NCI-H1105 (cell line): ENCODE measurements at places on chromosomes 11 and 22.

DNA sequence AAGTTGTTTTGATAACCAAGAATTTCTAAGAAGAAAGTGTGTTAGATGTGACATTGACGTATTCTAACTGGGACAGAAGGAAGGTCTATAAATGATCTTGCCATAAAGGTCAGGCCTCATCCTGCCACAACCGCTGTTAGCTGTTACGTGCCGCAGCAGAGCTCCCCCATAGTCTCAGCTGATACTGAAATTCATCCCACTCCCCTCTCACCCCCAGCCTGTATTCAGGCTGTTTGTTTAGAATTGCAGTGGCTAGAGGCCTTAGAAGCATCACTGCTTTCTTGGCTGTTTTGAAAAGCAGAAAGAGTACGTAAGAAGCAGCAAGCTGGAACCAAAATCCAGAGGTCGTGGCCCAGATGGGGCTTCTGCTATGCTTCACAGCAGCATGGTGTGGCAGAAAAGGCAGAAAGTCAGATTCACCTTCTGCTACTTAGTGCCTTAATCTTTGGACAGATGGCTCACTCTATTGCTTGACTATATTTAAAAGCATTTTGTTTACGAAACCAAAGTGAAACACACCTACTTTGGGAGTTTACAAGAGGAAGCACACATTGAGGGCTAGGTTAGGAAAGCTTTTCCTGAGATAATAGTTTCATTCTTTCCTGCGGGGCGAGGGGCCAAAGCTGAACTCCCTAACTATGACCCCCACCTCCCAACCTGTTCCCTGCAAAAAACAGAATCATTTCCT, 950 bp upstream of the LAYN start:
- DNase-seq, result no peak

DNA sequence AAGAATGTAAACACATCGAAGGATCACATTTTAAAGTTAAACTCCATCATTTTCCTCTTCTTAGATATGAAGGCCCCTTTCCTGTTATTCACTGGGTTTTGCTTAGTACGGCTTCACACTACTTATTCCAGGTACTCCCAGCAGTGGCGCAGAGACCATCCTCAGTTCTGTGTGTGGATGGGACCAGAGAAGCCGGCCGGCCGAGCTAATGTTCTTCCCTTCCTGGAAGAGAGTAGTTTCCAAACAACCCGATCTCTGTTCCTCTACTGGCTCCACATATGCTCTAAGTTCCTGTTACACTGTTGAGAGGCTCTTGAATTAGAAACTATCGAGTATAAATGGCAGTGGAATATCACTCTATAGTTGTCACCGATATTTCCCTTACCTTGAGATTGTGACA, 684 bp upstream of the NFRKB start:
- DNase-seq, result no peak

DNA sequence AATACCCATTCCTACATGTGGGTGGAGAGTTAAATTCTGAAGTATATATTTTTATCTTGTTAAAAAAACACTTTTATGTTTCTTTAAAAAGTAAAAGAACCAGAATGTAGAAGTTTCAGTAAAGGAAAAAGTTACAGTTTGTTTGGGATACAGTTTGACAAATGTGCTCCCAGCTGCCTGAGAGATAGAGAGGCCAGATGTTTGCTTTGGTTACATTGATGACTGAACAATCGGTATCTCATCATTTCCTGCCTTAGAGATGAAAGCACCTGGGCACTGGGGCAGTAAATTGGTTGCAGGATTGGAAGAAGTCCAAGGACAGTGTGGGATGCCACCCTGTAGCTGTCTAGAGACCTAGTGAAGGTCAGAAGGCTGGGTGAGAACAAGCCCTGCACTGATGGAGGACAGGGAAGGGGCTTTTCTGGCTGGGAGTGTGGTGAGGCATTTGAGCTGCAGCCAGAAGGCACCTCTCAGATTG, 16.6 kb downstream of the MED15 start:
- no peak for DNase-seq

- DNase-seq, result no peak
These were observed 7.6 kb downstream of the MYO18B start for GRCh38 chr22:25749420-25750169.

- no peak for DNase-seq
These were observed 17.2 kb downstream of the SLC25A18 start for GRCh38 chr22:17580441-17581031.

- DNase-seq, result no peak
These were observed 29.7 kb downstream of the PDGFB start for GRCh38 chr22:39215070-39215396.

DNA sequence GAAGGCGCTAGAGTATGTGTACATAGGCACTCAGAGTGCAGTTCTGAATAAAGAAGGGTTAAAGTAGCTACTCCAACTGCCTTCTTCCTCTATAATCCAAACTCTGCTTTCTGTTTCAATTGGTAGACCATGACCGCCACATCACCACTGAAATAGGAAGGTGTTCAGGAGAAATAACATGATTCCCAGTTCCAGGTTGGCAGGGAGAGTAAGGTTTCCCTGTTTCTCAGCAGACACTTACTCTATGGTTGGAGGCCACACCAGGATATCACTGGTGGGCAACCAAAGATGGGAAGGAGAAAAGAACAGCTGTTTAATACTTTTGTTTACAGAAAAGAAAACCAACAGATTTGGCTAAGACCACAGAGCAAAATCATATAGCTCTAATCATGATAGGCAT, 37.9 kb downstream of the PAK1 start:
- DNase-seq, result no peak

DNA sequence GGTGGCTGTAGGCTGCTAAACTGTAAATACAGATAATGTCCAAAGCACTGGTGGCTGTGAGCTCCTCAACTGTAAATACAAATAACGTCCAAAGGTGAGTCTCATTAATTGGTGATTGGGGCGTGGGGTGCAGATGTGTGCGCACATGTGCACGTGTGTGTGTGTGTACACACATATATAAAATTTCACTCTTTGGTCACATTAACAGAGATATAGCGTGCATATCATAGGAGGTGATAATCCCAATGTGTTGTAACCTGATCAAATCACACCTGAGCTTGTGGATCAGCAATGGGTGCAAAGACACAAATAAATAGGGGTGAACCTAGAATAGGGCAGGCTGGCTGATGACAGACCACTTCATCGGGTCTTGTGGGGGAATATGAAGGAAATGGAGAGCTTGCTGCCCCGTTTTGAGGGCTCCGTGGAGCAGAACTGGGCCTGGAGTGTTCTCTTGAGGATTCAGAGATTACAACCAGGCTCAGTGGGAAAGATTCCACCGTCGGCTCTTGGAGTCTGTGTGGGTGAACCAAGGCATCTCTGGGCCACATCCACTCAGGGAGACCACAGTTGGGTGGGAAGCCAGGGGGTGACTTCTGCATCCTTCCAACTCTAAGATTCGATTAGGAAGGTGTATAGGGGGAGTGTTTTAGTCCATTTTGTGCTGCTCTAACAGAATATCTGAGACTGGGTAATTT, 24.9 kb upstream of the OSBPL5 start:
- DNase-seq, result no peak

- peak; percentile 75 for DNase-seq
These were observed 146.2 kb upstream of the RASSF10 start for GRCh38 chr11:12862696-12863469.

- no peak for DNase-seq
These were observed 7.5 kb downstream of the ELMOD1 start for GRCh38 chr11:107598225-107599139.

DNA sequence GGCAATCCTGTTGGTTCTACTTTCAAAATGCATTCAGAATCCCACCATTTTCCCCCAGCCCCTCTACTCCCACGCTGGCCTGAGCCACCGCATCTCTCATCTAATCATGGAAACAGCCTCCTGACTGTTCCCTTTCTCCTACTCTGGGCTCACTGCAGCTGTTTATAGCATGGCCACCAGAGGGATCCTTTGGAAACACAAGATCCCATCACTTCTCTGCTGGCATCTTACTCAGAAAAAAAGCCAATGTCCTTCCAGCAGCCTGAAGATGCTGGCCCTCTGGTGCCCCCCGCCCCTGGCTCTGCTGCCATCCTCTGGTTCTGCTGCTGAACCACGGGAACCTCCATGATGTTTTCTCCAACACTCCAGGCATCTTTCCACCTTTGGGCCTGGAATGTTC, 11.1 kb downstream of the MS4A8 start:
- no peak for DNase-seq

DNA sequence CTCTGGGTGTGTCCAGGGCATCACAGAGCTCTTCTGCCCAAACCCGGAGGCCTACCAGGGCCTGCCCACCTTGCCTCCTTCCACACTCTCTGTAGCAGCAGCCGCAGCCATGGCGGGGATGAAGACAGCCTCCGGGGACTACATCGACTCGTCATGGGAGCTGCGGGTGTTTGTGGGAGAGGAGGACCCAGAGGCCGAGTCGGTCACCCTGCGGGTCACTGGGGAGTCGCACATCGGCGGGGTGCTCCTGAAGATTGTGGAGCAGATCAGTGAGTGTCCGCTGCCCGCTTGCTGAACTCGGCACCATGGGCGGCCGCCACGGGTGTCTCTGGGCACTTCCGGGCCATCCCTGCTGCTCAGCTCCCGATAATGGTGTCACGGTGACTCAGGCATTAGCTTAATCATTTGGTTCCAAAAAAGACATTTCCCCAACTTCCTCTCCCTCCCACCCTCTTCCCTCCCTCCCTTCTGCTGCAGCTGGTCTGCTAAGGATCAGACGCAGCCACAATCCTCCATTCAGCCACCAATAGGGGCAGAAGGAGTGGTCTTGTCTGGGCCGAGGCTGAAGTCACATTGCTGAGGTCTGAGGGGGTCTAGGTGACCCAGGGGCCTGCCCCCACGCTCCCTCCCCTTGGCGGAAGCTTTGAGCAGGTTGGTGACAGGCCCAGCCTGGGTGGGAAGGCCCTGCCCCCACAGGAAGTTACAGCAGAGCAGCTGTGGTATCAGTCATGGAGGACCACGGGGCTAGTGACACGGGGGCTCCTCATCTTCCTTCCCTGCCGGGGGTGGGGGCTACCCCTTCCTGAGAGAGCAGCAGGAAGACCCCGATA, 950 bp downstream of the FERMT3 start:
- no peak for DNase-seq

DNA sequence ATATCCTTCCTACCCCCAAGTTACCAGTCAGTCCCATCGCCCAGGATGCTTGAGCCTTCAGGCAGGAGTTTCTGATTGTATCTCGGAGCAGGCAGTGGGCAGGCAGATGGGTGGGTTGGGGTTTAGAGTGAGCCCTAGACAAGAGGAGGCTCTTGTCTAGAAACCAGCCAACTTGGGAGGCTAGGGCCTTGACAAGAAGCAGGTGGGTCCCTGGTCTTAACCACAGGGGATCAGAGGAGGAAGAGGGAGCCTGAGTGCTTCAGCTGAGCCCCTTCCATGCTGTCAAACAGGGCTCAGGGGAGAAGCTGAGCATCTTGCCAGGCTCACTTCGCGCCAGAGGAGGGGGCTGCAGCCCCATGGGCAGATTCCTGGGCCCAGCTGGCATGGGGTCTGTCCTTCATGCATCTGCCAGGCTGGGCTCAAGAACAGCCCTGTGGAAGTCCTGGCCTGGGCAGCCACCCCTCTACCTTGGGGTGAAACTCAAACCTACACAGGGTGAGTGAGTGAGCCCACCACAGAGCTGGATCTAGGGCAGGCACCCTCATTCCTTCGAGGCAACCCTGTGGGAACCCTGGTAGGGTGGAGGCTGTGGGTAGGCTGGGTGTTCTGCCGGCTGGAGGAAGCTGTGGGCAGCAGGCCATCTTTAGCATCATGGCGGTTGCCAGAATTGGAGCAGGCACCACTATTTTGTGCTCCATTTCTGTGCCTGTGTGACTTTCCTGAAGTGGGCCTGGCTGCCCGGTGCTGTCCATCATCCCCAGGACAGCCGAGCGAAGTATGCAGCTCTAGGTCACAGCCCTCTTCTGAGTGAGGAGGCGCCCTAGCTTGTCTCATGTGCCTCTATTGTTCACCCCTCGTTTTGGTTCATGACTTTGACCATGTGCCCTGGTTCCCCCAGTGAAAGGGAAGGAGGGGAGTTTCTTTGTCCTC, 108.1 kb downstream of the MORC2 start:
- no peak for DNase-seq

DNA sequence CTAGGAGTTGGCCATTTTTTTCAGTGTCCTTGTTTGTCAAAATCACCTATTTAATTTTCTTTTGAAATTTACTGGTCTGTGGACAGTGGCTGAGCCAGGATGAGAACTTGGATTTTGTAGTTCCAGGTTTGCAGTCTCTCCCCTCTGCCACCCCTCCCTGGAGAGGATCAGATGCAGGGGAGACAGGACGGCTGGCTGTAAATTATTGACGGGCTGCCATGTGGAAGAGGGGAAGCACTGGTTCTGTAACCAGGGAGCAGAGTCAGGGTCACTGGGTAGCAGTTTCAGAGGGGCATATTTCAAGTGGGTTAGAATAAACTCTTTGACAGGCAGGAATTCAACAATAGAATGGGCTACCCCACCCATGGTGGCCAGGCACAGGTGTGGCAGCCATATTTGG, 20.6 kb upstream of the YWHAH start:
- no peak for DNase-seq

- no peak for DNase-seq
These were observed 61.5 kb upstream of the INCENP start for GRCh38 chr11:62062223-62062861.

DNA sequence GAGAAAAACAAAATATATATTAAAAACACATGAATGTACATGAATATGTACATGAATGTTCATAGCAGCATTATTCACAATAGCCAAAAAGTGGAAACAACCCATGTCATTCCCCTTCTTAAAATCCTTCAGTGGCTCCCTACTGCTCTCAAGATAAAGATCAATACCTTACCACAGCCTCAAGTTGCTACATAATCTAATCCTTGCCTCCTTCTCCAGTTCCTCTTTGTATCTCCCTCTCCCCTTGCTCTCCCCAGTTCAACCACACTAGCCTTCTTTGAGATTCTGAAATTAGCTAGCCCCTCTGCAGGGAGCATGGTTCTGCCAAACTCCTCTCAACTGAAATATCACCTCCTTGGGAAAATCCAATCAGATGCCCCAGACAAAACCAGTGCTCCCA, 28.1 kb downstream of the MTMR2 start:
- no peak for DNase-seq

- no peak for DNase-seq
These were observed 1.2 kb upstream of the TNFRSF13C start for GRCh38 chr22:41927813-41928212.

DNA sequence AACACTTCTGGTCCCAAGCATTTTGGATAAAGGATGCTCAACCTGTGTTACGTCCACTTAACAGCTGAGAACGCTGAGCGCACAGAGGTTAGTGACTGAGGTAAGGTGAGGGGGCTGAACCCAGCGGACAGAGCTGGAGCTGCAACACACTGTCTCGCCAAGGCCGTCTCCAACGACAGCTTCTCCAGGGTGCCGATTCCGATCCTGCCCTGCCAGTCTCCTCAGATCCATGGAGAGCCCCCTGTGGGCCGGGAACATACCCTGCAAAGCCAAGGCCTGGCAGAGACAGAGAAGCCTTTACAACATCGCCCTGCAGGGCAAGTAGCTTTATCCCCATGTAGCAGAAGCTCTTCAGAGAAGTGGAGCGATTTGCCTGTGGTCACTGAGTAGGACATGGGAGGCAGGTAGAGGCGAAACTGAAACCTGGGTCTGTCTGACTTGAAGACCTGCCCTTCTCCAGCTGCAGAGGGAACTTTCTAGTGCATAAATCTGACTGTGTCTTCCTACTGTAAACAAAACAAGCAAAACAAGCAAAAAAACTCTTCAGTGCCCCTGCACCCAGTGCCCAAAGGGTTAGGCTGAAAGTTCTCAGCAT, 72.8 kb downstream of the SCUBE1 start:
- DNase-seq, result no peak
